Left ventricle myocardium superior (tissue), 1 donor: ENCODE measurements at places on chromosomes 11 and 22. TPM values are rescaled to one million over a fixed set of nuclear protein-coding genes. Genes with fewer than 3 reads are reported as not detected.

The RTN4RL2 gene
- 1.0 TPM for total RNA-seq

The DNAJB7 gene
- not detected for total RNA-seq

The PARVB gene
- total RNA-seq: 183 TPM

The LGR4 gene
- total RNA-seq: 43.5 TPM

The OR5B17 gene
- not detected for total RNA-seq

The SERHL2 gene
- total RNA-seq: 1.6 TPM

The MIAT gene
- 1.9 TPM for total RNA-seq

The C11orf91 gene
- not detected for total RNA-seq

The SLN gene
- 5.7 TPM for total RNA-seq

The KCNJ1 gene
- 0.07 TPM for total RNA-seq

The LIF gene
- total RNA-seq: 0.64 TPM

The PPARA gene
- 78.9 TPM for total RNA-seq

The SLC35F2 gene
- total RNA-seq: 0.52 TPM

The MMP8 gene
- not detected for total RNA-seq

The MS4A12 gene
- total RNA-seq: not detected

The DBX1 gene
- not detected for total RNA-seq

The NXPE1 gene
- total RNA-seq: not detected

The HBG2 gene
- not detected for total RNA-seq

The GDPD4 gene
- total RNA-seq: not detected

The MEI1 gene
- 0.57 TPM for total RNA-seq

The OR56A1 gene
- total RNA-seq: not detected

The MAPK8IP2 gene
- total RNA-seq: 0.57 TPM

The SERPIND1 gene
- not detected for total RNA-seq

The SPDYC gene
- total RNA-seq: not detected

The TMEM45B gene
- 0.10 TPM for total RNA-seq

The OR5T3 gene
- total RNA-seq: not detected

The UBQLNL gene
- 0.17 TPM for total RNA-seq

The PGA3 gene
- not detected for total RNA-seq

The NARS2 gene
- total RNA-seq: 16.2 TPM

The BLID gene
- not detected for total RNA-seq

The PKDREJ gene
- not detected for total RNA-seq

The CYTH4 gene
- total RNA-seq: 6.2 TPM

The WBP2NL gene
- total RNA-seq: 0.47 TPM

The LRRC56 gene
- total RNA-seq: 0.22 TPM
